ENCODE measurements at places on chromosomes 6 and 20.

DNA sequence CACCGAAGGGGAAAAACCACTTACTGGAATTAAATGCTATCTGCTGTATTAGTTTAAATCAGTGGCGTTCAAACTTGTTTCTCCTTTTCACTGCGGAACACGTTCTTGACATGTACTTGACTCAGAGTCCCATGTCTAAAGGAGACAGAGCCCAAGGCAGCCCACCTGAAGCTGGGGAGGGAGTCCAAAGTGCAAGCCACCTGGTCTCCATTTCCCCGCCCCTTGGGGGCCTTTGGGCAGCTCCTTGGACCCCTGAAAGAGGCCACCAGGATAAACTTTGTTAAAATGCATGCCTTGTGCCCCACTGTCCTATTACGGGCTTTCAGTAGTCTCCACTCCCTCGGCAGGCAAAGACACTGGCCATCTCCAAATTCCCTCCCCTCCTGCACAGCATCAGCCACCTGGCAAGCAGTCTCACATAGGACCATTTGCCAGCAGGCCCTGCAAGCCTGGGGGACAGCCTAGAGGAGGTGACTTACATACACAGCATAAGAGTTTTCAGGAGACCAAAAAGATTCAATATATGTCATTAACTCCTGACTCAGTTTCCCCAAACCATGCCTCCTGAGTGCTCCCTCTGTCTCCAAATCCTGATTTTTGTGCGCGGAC is 6.7 kb downstream of the PCK1 start:
- DNase-seq = no peak

DNA sequence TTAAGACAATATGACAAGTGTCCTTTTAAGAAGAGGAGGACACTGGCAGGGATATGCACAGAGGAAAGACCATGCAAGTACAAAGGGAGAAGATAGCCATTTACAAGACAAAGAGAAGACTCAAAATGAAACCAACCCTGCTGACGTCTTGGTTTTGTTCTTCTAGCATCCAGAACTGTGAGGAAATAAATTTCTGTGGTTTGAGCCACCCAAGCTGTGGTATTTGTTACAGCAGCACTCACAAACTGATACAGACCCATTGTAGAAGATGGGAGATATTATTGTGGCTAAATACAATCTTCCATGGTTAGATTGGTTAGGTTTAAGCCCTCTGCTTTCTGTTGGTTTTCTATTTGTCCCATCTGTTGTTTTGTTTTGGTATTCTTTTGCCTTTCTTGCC is 88.6 kb upstream of the SLC35F1 start:
- DNase-seq = no peak

GRCh38 chr6:55998576-55998975 is 123.2 kb upstream of the BMP5 start:
- no peak for DNase-seq

GRCh38 chr6:25404693-25405169 is 125.6 kb downstream of the CARMIL1 start:
- no peak for DNase-seq

DNA sequence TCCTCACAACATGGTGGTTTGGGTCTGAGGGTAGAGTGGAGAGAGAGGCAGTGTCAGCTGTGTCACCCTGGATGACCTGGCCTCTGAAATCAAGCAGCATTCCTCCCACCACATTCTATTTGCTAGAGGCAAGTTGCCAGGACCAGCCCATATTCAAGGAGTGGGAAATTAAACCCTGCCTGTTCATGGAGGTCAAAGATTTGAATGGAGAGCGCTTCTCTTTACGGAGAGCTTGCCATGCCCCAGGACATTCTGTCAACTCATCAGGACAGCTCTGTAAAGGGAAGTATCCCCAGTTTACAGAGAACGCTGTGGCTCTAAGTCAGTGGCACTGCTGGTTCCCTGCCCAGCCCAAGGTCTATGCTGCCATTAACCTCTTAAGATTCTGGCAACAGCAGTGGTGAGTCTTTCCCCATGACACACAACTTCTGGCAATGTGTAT is 90.0 kb upstream of the INSM1 start:
- DNase-seq = no peak
